ENCODE measurements at places on chromosomes 12 and 14.

DNA sequence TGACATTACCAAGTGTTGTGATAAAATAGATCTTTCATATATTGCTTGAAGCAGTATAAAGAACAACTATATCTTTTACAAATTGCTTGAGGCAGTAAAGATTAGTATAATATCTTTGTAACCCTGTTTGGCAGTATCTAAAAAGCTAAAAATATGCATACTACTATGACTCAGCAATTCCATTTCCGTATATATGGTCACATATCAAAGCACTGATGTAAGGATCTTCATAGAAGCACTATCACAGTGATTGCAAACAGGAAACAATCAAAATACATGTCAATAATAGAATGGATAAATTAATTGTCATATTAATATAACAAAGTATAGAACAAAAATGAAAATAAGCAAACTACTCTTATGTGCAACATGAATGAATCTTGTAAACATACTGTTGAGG, 158.4 kb upstream of the IGF1 start:
- DNase-seq = peak; percentile 76

DNA sequence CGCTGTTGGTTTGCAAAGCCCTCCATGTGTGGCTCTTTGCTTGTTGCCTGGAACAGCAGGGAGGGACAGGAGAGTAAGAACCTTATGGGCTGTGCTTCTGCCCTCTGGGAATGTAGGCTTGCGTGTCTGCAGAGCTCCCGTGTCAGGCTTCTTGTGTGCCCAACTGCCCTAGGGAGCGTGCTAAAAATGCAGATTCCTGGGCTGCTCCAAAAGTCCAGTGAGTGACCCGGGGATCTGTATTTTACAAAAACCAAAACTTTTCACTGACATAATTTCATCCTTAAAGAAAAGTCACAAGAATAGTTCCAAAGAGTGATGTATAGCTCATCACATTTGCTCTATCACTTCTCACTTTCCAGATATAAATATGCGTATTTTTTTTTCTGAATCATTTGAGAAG, 34.8 kb upstream of the CCDC63 start:
- DNase-seq = no peak

- DNase-seq = no peak
These were observed 996 bp downstream of the SLC2A3 start for GRCh38 chr12:7934889-7935492.

- no peak for DNase-seq
These were observed 9.9 kb downstream of the DBX2 start for GRCh38 chr12:45040977-45041376.

DNA sequence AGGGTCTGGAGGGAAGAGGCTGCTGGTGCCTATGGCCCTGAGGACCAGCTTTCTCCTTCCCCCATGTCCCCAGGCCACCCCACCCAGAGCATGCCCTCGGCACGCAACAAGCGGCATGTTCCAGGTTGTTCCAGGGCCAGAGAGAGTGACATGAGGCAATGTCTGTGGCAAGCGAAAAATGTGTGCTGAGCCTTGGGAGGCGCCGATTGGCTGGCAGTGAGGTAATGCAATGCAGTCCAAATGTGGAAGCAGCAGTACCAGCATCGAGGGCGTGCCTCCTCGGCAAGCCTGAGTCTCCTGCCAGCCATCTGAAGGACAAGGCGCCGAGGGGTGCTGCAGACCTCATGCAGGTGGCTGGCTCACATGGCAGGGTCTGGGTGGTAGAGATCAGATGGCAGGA, 423.8 kb downstream of the NRXN3 start:
- DNase-seq = no peak

DNA sequence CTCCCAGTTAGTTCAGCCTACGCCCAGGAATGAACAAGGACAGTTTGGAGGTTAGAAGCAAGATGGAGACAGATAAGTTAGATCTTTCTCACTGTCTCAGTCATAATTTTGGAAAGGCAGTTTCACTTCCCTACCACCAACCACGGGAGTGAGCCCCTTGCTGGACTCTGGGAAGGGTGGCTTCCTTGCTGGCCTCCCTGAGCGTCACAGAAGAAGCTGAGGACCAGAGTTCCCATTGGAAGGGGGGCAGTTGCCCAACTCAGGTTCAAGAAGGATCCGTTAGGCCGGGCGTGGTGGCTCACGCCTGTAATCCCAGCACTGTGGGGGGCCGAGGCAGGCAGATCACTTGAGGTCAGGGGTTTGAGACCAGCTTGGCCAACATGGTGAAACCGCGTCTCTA, 106.2 kb upstream of the MAX start:
- DNase-seq = no peak

- DNase-seq = no peak
These were observed 2.5 kb downstream of the PGAM5 start for GRCh38 chr12:132713123-132713522.

DNA sequence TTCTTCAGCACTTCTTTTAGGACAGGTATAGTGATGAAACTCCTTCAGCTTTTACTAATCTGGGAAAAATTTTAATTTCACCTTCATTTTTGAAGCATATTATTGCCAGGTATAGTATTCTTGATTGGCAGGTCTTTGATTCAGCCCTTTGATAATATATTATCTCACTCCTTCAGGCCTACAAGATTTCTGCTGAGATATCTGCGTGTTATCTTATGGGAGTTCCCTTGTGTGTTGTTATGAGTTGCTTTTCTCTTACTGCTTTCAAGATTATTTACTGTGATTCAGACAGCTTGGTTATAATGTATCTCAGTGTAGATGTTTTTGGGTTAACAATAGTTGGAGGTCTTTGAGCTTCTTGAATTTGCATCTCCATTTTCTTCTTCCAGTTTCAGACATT, 87.4 kb downstream of the ATF7IP start:
- no peak for DNase-seq

- DNase-seq = no peak
These were observed 1.6 kb upstream of the PRPH start for GRCh38 chr12:49293056-49293956.

DNA sequence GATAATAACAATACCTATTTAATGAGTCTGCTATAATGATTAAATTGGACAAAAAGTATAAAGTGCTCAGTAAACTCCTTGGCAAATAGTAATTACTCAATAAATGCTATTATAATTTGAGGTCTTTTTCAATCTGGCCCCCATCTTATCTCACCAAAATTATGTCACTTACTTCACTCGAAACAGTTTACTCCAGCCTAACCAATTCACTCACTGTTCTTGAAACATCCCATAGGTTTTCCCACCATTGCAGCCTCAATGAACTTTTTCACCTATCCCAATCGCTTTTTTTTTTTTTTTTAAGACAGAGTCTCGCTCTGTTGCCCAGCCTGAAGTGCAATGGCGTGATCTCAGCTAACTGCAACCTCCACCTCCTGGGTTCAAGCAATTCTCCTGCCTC, 17.5 kb upstream of the PRKAG1 start:
- DNase-seq = no peak

DNA sequence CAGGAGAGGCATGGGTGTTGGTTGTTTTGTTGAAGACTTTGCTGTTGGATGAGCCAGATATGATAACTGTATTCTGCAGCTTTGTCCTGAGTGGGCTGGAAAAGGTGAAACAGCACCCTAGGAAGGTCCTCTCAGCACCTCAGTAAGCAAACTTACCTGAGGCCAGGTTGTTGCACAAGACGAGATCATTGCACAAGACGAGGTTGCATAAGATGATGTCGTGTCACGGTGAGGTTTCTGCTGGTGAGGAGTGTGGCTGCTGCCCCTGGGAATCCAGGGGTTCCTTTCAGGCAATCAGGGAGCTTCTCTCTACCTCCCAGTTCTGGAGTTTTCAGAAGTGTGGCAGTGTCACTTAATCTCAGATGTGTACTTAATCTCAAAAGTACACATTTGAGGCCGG, 85.6 kb downstream of the GLT1D1 start:
- no peak for DNase-seq

DNA sequence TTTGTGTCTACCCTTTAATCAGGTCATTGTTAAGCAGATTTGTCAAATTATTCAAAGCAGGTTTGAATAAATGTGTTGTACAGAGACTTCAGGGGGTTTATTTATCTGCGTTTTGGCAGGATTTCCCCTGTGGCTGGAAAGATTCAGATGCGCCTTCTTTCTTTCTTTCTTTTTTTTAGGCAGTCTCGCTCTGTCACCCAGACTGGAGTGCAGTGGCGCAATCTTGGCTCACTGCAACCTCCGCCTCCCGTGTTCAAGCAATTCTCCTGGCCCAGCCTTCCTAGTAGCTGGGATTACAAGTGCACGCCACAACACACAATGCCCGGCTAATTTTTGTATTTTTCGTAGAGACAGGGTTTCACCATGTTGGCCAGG, 6.3 kb upstream of the NANOGNB start:
- no peak for DNase-seq

- no peak for DNase-seq
These were observed 1.4 kb upstream of the CHFR start for GRCh38 chr12:132888852-132889251.

DNA sequence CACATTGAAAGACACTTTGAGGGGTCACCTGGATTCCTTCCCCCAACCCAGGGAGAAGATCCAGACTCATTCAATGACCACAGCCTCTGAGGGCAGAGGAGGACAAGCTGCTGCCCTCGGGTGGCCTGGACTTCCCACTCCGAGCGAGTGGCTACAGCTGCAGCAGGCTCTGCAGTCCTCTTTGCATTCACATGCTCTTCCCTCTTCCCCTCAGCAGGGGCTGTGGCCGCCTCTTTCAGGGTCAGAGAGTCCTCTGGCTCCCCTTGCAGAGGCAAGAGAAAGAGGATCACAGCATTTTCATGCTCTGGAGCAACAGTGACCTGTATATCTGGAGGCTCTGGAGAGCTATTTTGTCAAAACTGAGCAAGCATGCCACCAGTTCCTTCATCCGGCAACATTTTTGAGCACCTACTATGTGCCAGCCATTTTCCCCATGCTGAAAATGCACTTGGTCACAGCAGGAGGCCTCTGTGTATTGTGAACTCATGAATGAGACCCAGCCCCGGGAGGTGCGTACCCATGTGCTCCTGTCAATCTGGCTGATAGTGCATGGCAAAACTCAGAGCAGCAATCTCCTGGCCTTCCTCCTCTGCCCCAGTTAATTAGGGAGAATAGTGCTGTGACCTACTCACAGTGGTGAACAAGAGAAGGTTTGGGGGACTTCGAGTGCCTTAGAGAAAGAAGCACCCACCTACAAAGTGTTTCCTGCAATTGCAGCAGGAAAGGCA, 42.9 kb upstream of the KCNA5 start:
- no peak for DNase-seq

DNA sequence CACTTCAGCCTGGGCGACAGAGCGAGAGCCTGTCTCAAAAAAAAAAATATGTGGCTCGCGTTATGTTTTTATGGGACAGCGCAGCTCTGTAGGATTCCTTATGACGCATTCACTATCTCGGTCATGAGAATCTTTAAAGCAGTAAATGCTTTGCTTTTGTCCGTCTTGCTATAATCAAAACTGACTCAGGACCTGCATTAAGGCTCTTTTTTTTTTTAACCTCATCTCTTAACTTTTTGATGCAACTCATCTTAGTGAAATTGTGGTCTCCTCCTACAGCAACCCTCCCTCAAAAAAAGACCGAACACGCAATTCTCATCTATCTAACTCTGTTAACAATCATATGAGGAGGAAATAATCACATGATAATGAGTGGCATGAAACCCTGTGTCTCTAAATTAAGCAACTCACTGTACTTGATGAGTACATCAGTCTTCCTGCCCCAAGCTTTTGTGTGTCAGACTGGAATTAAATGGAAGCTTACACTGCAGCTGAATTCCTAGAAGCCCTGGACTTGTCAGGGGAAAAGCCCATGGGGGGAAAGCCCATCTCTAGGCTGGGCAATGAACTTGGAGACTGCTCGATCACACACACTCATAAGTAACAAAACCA, 4.3 kb downstream of the P2RX4 start:
- peak; percentile 42 for DNase-seq

DNA sequence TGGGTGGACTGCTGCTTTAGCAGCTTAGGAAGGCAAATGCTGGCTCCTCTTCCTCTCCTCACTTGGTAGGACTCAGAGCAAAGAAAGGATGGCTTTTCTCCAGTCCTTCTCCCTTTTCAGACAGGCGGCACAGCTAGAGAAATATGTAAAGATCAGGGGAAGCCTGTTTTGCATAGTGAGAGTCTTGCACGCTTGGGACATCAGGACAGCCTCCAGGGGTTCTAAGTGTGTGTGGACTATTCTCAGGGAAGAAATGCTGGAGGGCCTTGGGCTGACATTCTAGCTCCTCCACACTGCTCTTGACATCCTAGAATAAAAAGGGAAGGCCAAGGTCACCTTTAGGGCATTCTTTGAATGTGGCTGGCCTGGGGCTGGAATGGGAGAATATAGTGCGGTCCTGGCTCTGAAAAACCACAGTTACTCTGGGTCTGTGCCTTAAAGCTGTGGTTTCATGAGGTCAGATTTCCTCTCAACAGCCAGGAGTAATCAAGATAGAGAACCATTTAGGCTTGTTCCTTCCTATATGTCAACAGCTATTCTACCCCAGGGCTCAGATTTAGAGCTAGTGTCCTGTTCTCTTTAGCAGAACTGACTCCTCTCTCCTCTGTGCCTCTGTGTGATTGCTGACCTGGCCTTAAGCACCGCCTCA, 24.3 kb downstream of the CMA1 start:
- peak; percentile 27 for DNase-seq

GRCh38 chr12:131436922-131437705, 273.8 kb upstream of the SFSWAP start:
- no peak for DNase-seq

- DNase-seq = no peak
These were observed 36.3 kb upstream of the NTF3 start for GRCh38 chr12:5395443-5396271.

DNA sequence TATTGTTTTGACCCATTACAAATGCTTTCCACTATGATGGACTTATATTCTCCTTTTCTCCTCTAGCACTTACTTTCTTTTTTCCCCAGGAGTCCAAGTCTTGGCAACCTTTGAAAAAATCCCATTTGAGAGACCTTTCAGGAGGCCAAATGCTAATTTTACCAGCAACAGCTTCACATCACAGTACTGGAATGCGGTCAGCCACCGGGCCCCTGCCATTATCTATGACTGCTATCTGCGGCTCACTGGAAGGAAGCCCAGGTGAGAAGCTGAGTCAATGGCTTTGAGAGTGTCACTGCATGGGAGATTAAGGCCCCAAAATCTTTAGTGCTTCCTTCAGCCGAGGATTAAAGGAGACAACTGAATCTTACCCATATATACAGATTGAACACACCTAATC, 64.2 kb downstream of the ERGIC2 start:
- DNase-seq = peak; percentile 71

DNA sequence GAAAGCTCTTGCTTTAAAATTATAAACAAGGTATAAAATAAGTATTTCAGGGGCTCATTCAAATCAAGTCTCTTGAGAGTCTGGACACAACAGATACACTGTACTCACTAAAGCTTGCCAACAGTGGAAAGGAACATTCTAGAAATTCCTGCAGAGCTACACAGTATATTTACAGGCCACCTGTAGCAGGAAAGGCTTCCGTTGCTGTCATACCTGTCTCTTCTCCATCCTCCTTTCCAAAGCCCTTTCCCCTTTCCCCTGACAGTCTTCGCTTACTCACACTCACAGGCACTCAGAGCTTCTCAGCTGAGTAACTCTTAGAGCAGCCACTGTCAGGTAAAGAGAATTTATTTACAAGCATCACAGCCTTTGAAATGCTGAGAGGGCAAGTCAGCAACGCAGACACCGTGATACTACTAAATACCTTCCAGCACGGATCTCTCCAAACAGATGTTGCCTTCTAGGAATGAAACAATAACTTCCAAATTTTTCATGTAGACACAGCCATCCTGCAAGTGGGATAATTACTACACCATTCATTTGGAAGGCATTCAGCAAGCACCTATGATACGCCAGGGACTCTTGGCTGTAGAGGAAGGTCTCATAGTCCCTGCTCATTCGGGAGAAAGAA, 167.9 kb downstream of the FOXN3 start:
- DNase-seq = peak; percentile 18

GRCh38 chr14:101220921-101221510, 317.5 kb upstream of the RTL1 start:
- no peak for DNase-seq
